ENCODE measurements at places on chromosomes 2 and 18. TPM values are rescaled to one million over a fixed set of nuclear protein-coding genes. Genes with fewer than 3 reads are reported as not detected.

GRCh38 chr2:53949457-53949856 lies 21.3 kb downstream of the PSME4 start:
- no peak for DNase-seq

DNA sequence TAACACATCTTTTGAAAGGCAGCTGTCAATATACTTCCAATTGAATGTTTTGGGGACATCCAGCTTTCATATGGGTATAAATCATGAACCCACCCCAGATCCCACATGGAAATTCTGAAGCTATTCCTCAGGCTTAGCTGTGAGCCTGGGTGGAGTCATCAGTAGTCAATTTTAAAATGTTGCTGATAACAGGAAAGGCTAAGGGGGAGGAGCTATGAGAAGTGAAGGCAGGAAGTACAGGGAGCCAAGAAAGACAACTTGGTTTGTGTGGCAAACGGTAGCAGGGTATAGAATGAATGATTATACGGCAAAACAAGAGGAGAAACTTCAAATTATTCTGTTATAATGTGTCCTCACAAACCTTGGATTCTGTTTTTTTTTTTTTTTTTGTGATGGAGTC lies 108.6 kb downstream of the QPCT start:
- no peak for DNase-seq

GRCh38 chr2:241774419-241775222 lies 2.0 kb upstream of the GAL3ST2 start:
- DNase-seq = peak; percentile 57

GPR45 gene
- total RNA-seq = not detected

- DNase-seq = no peak
Observed at GRCh38 chr2:33650171-33650570, 51.1 kb upstream of the FAM98A start.

PROKR1 gene
- 1.7 TPM for total RNA-seq

- no peak for DNase-seq
Observed at GRCh38 chr2:224400886-224401632, 848 bp downstream of the FAM124B start.

DNA sequence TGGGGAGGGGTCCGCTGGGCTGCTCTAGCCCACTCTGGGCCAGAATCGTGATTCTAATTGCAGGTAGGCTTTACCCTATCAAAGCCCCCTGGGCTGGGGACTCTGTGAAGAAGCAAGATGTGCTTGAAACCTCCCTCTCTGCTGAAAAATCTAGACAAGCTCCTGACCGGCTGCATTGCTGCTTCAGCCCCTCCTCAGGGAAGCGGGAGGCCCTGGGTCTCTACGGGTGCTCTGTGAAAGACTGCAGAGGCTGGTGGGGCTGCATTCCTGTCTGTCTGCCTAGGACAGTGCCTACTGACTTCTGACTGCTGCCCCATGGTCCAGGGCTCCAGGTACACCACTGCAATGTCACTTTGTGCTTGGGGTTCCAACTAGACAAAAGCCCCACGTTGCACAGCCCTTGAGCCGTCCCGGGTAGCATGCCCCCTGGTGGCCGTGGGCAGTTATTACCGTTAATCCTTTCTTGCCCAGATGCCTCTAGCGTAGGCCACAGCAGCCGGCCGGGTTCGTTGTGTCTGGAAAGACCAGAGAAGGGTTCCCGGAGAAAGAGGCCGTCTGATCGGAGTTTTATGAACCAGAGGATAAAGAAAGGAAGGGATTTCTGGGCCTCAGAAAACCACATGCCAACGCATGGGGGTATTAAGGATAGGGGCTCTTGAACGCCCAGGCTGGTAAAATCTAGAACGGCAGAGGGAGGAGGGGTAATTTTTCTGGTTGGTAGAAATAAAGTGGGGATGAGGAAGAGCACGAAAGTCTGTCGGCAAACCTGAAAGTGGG lies 15.9 kb upstream of the C1QL2 start:
- no peak for DNase-seq

- DNase-seq = no peak
Observed at GRCh38 chr2:65354773-65355172, 77.6 kb downstream of the SPRED2 start.

DNA sequence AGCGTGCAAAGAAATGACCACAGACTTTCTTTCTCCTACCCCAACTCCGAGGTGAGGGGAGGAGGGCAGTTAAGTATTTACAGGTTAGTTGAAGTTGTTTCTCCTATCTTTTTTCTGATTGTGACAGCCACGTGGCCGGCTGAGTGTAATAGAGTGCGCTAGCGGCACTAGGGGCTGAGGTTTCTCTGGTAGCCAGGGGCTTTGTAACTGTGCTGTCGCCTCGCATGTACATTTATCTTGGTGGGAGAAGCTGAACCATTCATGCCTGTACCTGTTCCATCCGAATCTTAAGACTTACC lies 214.1 kb upstream of the STON1 start:
- DNase-seq = no peak

IL18R1 gene
- 16.6 TPM for total RNA-seq

DNA sequence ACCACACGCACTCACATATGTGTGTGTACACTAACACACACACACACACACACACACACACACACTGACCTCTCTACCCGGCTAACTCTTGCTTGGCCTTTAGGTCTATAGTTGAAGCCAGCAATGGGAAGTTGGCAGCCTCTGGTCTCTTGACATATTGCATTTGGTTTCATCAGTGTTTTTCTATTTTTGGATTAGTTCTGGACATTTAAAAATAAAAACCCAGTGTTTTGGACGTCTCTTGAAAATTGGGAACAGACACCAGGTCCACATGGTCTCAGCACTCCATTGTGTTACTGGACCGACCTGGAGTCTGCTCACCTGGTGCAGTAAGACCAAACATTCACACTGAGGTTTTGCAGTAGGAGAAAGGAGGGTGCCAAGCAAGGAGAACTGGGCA lies 50.4 kb upstream of the AFF3 start:
- no peak for DNase-seq
